Gastrocnemius medialis (tissue), 4 donors: ENCODE measurements at places on chromosomes 16 and 17.

GRCh38 chr16:79767421-79768275 is 167.1 kb upstream of the MAF start:
- no peak for DNase-seq

DNA sequence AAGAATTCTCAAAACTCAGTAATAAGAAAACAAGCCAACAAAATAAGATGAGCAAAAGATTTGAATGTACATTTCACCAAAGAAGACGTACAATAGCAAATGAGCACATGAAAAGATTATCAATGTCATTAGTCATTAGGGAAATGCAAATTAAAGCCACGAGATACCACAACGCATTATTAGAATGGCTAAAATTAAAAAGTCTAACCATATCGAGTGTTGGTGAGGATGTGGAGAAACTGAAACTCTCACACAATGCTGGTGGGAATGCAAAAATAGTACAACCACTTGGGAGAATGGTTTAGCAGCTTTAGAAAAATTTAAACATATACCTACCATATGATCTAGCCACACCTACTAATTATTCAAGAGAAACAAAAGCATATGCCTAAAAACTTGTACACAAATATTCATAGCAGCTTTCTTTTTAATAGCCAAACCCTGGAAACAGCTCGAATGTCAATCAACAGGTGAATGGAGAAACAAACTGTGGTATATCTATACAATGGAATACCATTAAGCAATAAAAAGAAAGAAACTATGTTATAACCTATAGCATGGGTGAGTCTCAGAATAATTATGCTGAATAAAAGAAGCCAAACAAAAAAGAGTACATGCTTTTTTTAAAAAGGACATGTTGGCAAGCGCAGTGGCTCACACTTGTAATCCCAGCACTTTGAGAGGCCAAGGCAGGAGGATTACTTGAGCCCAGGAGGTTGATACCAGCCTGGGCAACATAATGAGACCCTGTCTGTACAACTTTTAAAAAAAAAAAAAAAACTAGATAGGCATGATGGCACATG is 103.6 kb downstream of the LITAF start:
- DNase-seq, result no peak

DNA sequence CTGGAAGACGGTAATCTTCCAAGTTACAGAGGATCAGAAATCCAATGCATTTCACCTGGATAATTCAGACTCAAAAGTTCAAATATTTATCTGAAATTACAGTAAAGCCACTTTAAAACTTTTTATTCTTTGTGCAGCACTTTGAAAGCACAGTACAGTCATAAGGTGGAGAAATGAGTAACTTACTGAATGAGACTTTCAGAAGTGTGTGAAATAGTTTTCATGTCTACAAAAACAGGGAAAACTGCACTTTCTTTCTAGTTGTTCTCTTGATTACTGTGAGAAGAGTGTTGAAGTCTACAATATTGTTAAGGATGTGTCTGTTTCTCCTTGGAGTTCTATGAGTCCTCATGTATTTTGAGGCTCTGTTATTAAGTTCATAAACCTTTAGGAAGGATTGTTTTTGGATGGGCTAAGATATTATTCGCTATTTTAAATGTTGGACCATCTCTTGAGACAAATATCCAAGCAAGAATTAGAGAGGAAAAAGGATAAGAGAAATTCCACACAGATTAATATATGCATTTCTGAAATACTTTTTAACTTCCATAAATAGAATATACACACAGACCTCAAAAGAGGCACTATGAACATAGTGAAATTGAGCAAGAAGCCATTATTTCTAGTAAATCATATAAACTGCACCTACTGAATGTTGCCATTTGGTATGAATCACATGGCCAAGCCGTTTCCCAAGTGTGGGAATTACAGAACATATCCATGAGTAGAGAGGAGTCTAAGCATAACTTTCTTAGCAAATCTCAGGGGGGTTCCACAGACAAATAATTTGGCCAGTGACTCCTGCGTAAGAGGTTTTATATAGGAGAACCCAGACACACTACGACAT is 83.6 kb upstream of the PLEKHM1 start:
- no peak for DNase-seq

DNA sequence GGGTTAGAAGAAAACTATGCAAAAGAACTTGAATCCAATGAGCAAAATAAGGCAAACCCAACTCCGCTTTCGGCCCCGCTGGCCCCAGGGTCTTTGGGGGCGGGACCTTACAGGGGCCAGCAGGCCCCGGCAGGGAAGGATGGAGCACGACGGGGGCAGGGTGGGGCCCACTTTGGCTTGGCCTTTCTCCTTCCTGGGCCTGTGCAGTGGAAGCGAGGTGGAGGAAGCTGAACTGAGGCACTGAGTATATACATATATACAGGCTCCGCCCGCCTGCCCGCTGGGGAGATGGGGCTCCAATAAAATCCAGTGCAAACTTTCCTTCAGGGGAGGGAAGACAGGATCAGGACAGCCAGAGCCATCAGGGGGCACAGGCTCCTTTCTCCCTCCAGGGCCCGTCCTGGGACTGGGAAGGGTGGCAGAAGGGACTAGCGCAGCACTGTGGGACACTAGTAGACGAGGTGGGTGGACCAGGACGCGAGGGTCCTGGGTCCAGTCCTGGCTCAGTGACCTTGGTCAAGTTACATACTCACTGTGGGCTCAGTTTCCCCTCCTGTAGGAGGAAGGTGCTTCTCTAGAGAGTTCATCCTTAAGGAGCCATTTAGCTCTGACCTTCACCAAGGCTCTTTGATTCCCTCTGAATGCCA is 20.9 kb upstream of the MPO start:
- no peak for DNase-seq

GRCh38 chr16:81838794-81839193 is 59.7 kb downstream of the PLCG2 start:
- no peak for DNase-seq
